Activated naive CD4-positive, alpha-beta T cell treated with anti-CD3 and anti-CD28 coated beads for 36 hours (primary cell): ENCODE measurements at places on chromosomes 5 and 9.

- no peak for DNase-seq
Measured at GRCh38 chr5:127143722-127144121, 70.4 kb upstream of the C5orf63 start.

- no peak for DNase-seq
Measured at GRCh38 chr5:143717400-143717799, 94.6 kb upstream of the HMHB1 start.

GRCh38 chr5:181001947-181002346 is 13.3 kb downstream of the BTNL3 start:
- no peak for DNase-seq

DNA sequence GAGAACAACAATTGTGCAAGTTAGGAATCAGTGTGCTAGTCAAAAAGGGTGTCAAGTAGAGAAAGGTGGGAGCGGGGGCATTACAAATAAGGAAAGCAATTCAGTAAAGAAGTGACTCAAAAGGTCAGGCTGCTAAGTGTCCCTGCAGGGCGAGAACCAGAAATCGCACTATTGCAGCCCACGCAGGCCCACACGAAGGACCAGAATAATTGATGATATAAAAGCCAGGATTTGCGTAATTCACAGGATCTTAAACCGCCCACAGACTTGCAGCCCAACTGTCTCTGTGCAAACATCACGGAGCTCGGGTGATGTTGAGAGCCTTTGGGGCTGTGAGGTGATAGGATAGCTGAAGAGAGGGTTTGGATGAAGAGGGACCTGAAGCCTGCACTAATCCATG is 349.0 kb downstream of the BRINP1 start:
- DNase-seq, result no peak

GRCh38 chr5:92916036-92916435 is 665.0 kb downstream of the NR2F1-AS1 start:
- DNase-seq, result no peak

GRCh38 chr5:67090593-67090992 is 106.0 kb downstream of the CD180 start:
- no peak for DNase-seq

- DNase-seq, result no peak
Measured at GRCh38 chr9:86494644-86495111, 140.5 kb upstream of the TUT7 start.

GRCh38 chr5:148237785-148238417 is 424 bp upstream of the MARCOL start:
- DNase-seq, result no peak

DNA sequence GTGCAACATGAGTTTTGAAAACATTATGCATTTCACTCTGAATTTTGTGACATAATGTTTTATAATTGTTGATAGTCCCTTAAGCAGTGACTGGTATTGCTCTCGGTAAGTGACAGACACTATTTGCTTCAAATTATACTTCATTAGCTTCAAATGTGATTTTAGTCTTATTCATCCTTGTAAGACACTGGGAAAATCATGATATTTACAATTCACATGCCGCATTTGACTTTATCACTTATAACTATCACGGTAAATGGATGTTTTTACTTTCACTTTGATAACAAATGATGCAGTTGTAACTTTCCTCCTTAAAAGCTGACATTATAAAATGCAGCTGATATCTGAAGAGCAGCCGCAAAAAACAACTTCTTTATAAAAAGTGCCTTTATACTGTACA is 44.1 kb upstream of the ITGA2 start:
- no peak for DNase-seq

DNA sequence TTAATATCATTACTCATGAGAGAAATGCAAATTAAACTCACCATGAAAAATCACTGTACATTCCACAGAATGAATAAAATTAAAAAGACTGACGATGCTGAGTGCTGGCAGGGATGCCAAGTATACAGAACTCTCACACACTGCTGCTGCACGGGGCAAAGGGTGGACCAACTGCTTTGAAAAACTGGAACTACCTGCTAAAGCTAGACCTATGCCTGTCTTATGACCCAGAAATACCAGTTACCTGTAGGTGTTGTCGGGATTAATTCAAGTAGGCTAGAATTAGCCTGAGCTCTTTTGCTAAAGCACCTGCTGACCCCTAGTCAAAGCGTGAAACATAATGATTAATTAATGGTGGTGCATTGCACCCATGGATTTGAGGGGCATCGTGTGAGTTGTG is 36.5 kb upstream of the ANKRD18A start:
- no peak for DNase-seq

DNA sequence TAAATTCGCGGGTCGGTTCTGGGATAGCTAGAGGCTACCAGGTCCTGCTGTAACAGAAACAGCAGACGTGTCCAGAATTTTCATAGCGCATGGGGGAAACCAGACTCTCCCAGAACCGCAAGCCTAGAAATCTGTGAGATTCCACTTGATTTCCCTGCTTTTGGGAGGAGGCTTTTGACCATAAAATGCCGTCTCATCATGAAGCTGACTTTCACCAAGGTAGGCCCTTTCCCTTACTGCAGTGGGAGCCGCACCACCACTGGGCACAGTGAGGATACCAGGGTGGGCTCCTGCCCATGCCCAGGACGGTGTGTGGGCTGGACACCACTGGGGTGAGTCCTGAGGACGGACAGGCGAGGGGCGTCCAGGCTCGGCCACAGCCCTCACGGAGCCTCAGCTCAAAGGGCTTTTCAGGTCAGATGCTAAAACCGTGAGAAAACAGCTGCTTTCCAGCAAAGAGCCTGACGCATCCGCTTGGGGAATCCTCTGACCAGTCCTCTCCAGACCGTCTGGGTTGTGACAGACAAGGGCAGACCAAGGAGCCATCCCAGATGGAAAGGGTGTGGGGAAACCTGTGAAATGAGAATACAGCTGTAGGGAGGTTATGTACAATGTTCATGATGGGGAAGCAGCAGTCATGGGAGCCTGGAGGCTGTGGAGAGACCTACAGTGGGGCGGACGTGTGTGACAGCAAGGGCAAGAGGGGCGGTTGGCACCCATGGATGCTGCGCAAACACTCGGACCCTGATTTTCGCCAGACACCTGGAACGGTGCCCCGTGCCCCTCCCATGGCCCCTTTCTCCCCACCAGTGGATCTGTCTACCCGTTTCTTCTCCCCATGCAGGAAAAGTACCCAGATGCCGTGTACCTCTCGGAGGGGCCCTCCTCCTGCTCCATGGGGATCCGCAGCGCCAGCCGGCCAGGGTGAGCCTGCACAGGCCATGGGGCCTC is 59.2 kb downstream of the IPPK start:
- no peak for DNase-seq

DNA sequence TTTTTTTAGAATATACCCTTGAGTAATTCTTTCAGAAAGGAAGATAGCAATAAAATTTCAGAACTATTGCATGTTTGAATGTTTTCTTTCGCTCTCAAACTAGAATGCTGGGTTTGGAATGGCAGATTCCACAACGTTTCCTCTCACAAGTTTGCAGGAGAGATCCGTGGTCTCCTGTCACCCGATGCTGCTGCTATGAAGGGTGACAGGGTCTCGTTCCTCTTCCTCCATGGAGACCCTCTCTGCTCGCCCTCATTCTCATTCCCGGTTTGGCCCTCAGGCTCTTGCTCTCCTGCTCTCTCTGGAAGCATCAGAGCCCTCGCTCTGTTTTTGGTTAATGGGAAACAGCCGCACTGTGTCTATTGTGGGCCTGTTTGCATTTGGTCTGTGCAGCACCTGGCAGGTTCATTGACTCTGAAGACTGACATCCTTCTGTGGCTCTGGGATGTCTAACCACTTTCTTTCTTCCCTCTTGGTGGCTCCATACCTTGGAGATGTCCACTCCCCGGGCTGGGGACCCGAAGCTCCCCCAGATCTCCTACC is 12.6 kb upstream of the FAM163B start:
- DNase-seq, result no peak

DNA sequence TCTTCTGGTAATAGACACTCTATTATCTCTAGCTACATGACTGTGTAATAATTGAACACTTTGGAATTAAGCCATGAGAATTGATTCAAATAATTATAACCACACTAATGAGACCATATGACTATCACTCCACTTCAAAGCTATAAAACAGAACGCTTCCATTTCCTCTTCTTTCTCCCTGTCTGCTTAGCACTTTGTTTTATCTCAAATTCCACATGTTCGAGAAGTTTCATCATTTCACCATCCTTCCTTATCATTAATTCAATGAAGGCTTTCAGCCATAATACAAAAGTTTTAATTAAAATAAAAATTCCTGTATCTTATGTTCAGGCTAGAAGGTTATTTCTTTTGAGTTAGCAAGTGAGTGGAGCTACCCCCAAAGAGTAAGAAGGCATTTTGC is 7.4 kb upstream of the DCTN4 start:
- DNase-seq, result no peak

- DNase-seq, result no peak
Measured at GRCh38 chr5:138626333-138626944, 51.2 kb upstream of the HSPA9 start.

DNA sequence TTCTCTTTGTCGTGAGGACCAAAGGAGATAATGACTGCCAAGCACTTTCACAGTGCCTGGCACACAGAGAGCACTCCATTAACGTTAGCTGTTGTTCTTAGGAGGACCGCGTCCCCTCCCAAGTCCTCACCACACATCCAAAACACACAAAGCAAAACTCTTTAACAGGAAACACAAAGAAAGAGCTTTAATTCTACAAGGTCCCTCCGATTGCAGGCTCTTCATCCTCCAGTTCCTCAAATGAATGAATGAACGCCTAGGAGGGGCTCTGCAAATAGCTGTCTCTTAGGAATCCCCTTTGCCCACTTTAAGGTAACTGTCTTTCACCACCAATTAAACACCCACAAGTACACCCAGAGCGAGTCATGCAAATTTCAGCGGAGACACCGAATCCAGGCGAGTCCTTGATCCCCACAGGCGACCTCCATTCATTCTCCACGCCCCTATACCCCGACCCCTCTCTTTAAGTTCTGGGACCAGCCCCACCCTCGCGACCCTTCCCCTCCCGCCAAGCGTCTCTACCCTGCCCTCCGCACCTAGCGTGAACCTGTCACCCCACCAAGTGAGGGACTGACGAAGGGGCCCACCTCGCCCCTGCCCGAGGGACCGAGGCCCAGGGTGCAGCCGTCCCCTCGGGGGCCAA is 644 bp downstream of the TSC1 start:
- no peak for DNase-seq

- no peak for DNase-seq
Measured at GRCh38 chr5:172878933-172879752, 45.1 kb downstream of the ERGIC1 start.

DNA sequence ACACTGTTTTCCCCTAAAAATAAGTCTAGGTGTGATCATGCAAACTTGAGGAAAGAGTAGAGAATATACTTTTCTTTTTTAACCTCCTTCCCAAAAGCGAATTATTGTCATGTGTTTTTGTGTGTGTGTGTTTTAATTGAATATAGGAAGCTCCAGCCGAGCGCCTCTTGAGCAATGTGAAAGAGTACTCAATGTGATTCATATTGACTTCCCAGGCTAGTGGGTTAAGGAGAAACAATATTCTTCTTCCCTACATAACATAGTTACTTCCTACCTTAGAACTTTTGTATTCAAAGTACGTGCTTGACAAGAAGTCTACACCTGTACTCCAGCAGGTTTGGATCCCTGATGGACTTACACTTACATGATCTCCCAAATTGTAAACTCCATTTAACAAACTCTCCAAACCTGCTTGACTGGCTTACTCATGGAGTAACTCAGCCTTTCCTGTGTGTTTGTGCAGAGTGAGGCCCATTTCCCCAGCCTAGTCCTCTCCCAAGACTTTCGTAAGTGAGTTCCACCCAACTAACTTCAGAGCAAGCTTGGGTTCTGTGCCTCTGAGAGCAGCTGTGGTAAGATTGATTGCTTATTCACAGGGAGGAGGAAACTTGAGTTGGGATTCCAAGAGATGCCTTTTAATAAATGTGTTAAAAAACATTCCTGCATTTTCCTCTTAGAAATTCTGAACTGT is 9.3 kb downstream of the SLC28A3 start:
- no peak for DNase-seq

GRCh38 chr5:170360709-170361108 is 28.5 kb downstream of the KCNMB1 start:
- DNase-seq, result no peak

DNA sequence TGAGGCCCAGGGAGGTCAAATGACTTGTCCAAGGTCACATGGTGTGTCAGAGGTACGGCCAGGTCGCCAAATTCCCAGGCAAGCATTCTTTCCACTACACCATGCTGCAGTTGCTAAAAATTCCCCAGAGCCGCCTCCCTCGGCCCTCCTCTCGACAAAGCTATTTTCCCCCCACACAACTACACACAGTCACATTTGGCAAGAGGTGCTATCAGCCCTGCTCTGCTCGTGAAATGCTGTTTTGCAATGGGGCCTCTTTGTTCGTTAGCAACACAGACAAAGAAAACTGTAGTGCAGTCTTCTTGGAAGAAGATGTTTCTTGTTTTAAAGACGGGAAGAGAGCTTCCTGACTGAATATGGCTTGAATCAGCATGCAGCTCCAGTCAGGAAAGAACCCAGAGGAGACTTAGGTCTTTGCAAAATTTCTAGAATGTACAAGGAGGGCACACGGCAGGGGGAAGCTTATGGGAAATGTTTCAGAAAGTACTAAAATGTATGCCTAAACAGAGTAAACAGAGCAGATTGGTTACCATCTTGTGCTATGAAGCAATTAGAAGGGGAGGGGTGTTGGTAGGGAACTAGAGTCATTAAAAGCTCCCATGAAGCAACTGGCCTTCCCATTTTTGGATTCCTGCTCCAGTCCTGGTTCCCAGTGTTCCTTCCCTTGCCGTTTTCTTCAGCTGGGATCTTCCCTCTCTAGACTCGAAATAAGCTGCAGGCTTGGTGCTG is 14.2 kb downstream of the SLIT3 start:
- no peak for DNase-seq

- no peak for DNase-seq
Measured at GRCh38 chr5:170491479-170491878, 12.3 kb upstream of the KCNIP1 start.
